SK-N-DZ (cell line): ENCODE measurements at places on chromosomes 13 and 19.
A peak's percentile ranks its signal among the peaks of the same experiment; 100 is the strongest.

DNA sequence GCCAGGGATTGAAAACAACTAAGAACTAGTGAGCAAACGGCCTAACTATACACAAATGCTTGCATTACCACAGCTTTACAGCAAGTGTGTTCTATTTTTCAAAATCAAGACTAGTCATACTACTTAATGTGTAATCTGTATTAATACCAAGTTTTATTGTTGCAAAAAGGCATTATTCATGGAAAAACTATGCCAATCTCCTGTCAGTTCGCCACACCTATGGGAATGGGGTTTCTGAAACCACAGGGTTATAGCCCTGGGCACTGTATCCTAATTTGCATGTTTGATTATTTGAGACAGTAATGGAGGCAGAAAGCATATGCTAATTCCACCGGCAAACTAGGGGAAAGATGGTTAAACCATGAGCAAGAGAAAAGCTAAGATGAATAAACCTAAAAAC, 14.3 kb downstream of the GAS6 start:
- DNase-seq = no peak

GRCh38 chr13:108663710-108664109, 34.3 kb downstream of the MYO16 start:
- DNase-seq = peak; percentile 26

DNA sequence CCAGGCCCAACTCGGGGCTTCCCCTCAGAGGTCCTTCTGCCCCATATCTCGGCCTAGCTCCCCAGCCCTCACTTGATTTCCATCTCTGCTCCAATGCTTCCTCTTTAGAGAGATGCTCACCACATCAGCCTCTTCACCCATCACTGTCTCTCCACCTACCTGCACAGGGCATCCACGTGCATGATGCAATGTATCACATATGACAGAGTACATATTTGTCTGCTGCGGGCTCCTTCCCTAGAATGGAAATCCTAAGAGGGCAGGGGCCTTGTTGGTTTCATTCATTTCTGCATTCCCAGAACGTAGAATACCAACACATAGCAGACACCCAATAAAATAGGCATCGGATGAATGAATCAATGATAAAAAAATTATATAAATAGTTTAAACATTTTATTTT, 130.3 kb downstream of the USP12 start:
- no peak for DNase-seq

GRCh38 chr13:33381906-33382305, 96.4 kb upstream of the STARD13 start:
- no peak for DNase-seq

DNA sequence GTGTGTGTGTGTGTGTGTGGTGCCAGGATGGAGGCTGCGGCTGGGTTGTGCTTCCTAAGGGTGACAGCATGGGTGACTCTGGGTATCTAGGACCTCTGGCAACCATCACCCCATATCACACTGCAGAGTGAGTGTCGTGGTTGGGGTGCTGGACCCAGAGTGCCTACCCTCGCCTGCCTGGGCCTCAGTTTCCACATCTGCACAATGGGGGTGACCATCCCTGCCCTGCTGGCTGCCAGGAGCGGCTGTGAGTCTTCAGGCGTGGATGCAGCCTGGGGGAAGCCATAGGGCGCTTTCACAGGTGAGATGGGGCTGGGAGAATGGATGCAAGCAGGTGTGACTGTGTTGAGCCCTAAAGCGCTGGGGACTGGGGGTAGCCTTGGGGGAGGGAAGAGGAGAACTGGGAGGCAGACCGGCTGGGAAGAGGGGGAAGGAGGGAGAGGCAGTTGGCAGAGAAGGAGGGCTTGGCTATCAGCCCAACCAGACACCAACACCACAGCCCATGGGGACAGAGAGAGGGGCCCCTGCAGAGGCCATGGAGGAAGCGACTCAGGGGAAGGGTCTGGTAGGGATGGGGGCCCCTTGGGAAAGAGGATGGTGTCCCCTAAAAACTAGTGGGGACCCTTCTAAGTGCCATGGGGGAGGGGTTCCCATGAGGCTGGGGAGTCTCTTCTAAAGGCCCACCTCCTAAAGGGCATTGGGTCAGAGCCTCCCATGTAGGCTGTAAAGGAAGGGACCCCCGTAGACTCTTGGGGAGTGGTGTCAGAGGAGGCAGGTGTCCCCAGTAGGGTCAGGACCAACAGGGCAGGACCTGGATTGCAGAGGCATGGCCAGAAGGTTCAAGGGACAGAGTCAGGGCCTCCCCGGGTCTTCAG, 1.7 kb downstream of the PLPPR2 start:
- no peak for DNase-seq

DNA sequence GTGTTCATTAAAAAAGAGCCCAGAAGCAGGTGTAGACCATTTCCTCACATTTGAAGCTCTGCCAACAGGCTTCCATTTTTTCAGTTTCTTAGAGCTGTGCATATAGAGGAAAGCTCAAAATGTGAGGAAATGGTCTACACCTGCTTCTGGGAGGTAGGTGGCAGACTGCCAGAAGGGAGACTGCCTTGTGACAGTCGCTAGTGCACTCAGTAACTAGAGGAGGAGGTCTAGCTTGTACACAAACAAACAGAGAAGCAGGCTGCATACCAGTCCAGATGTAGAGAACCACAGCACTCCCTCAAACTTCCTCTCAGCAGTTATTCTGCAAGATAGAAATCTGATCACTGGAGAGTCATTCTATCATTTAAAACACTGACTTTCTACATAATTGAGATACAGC, 800.2 kb downstream of the EFNB2 start:
- DNase-seq = no peak

DNA sequence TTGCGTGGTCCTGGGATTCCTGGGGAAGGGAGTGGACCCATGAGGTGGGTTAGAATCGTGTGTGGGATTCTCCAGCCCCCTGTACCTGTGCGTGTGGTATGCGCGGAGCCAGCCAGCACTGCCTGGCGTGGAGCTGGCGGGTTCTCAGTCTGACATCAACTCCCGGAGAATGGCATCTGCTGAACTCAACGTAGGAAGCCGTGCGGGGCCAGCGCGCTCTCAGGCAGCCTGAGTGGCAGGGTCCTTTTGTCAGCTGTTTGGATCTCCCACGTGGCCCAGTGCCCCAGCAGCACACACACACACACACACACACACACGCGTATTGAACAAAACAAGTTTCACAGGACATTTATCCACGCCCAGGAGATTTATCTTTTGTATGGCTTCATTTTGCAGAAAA, 28.1 kb downstream of the ATP4B start:
- DNase-seq = no peak

DNA sequence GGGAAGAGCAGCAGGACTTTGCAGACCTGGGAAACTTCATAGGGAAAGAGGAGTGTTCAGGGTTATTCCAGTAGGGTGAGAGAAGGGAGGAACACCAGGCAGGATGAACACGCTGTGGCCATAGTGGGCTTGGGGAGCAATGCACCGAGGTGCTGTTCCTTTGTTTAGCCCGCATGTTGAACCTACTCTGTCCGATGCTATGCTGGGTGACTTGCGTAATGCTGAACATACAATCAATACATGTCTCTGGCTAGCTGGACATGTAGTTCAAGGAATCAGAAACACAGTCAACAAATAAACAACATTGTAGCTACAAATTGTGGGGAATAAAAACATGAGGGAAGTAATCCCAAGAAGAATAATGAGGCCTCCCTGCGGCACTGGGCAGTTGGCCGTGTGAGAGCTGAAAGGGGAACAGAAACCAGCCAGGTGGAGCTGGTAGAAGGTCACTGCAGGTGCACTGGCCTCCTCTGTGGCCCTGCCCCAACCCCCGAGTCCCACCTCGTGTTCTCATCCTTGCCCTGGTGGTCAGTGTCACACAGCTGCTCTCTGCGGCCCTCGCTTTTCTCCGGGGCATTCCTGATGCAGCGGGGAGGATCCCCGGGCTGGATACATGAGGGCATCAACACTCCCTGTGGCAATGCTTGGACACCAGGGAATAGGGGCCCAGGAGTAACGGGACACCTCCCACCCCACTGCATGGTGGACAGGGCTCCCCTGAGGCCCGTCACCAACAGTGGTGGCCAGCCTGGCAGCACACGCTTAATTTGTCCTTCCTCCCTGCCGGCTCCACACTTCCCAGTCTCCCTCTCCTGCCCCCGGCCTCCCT, 36.9 kb upstream of the TUBGCP3 start:
- no peak for DNase-seq

- DNase-seq = no peak
Measured at GRCh38 chr13:22325761-22326160, 654.9 kb downstream of the FGF9 start.

GRCh38 chr13:20425819-20426219, 99.8 kb downstream of the CRYL1 start:
- no peak for DNase-seq

DNA sequence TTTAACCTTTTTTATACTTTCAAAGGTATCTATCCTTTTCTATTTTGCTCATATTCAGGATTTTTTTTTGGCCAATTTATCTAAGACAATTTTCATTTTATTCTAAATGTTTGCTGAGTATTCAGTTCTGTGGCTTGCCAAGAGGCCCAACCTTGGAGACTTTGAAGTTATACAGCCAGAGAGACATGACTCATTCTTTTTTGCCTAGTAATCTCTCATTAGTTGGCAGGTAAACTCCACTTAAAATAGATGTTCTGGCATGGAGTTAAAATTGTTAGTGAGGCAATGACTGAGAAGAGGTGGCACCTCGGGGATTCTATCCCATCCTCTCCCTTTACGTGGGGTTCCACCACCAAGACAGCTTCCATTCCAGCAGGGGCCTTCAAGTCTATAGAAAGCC, 213.8 kb downstream of the KCTD12 start:
- DNase-seq = no peak

DNA sequence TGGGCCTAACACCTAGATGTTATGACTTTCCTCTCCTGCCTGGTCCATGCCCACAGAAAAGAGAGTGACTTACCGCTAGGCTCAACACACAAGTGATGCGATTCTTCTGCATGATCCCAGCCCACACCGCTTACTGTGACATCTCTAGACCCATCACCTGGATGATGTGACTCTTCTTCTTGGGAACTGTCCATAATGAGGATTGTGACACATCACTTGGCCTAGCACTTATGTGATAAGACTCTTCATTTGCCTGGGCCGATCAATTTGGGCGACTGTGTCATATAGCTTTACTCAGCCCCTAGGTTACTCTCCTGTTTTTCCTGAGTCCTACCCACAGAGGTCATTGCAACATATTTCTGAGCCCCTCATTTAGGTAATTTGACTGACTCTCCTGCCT, 19.9 kb upstream of the ZNF681 start:
- no peak for DNase-seq

DNA sequence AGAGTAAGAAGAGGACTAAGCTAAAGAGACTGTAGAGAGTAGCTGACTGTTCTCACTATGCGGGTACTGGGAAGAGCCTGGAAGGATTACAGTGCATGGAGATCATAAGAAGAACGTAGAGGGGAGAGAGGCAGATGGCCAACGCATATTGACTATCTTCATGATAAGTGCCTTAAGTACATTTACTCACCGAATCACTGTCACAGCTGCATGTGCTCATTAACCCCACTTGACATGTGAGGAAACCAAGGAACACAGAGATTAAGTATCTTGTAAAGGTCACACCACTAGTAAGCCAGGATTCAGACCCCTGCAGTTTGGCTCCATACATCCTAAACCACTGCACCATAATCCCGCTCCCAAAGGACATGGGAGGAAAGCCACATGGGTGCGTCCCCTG, 34.1 kb downstream of the SMAD9 start:
- peak; percentile 91 for DNase-seq

- peak; percentile 41 for DNase-seq
Measured at GRCh38 chr13:99916366-99917103, 55.0 kb downstream of the ZIC5 start.

DNA sequence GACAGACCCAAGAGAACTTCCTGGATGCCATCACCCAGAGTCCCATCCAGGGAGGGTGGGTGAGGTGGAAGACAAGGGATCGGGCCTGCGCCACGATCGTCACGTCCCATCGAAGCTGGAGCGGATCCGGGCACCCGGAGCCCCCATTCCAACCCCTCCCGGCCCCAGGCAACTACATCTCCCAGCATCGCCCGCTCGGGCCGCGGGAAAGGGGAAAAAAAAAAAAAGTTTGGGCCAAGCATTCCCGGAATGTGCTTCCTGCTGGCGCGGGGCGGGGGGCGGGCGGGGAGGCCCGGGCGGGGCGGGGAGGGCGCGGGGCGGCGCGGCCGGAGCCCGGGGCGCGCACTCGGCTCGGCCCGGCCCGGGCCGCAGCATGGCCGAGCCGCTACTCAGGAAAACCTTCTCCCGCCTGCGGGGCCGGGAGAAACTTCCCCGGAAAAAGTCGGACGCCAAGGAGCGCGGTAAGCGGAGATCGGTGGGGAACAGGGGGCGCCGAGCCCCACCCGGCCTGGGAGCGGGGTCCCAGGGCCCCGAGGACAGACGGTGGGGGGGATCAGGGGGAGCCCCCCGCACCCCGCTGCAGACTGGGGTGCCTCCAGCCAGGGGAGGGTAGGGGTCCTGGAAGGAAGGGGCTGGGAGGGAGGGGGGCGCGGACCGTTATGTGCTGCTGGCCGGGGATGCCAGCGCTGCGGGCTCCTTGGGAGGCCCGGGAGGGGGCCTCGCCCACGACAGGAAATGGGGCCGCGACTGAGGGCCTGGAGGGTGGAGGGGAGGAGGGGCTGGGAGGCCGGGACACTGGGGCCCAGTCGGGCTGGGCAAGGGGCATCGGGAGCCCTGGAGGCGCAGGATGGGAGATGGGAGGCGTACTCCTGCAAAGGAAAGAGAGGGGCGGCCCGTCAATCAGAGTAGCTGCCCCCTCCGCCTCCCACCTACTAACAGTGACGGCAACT, at the start of gene SYDE1:
SYDE1 (plus strand) TSS at position 341 of the 950 bp plus-strand sequence; CDS start at position 374, 33 bp downstream.
- no peak for DNase-seq

DNA sequence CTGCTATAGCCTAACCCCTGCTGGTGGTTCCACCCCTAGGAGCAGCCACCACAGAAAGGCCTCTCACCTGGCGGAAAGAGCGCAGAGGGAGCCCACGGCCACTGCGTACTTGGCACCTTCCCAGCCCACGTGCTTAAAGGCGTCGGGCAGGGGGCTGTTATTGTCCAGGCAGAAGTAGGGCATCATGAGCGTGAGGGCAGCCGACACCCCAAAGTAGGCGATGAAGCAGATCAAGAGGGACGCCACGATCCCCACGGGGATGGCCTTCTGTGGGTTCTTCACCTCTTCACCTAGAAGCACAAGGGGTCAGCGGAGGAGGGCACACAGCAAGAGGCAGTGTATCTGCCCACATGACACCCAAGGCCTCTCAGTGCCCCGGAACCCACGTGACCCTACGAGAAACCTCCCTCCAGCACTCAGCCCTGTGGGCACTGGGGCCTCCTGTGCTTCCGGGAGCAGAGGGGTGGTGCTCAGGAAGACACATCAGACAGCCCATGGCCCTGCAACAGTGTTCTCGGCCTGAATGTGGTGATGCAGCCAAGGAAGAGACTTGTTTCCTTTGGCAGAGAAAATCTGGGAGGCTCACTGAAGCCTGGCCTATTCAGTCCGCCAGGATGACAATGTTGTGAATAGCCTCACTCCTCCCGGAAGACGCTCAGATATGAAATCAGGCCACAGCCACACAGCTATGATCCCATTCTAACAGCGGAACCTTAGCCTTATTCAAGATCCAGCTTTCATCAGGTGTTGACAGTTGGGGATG, 72.1 kb downstream of the SLC7A1 start:
- DNase-seq = no peak
